Foreskin fibroblast (primary cell): ENCODE measurements at places on chromosomes 1 and 21.

GRCh38 chr1:147611021-147611426 lies 59.3 kb downstream of the ACP6 start:
- no peak for DNase-seq

- DNase-seq = no peak
These were observed 105.5 kb downstream of the RERE start for GRCh38 chr1:8711873-8712412.

GRCh38 chr1:115170961-115171392 lies 81.7 kb upstream of the TSPAN2 start:
- DNase-seq = no peak

- DNase-seq = no peak
These were observed 5.6 kb downstream of the EPS8L3 start for GRCh38 chr1:109757936-109758786.

GRCh38 chr1:50318428-50318827 lies 104.8 kb downstream of the DMRTA2 start:
- no peak for DNase-seq

DNA sequence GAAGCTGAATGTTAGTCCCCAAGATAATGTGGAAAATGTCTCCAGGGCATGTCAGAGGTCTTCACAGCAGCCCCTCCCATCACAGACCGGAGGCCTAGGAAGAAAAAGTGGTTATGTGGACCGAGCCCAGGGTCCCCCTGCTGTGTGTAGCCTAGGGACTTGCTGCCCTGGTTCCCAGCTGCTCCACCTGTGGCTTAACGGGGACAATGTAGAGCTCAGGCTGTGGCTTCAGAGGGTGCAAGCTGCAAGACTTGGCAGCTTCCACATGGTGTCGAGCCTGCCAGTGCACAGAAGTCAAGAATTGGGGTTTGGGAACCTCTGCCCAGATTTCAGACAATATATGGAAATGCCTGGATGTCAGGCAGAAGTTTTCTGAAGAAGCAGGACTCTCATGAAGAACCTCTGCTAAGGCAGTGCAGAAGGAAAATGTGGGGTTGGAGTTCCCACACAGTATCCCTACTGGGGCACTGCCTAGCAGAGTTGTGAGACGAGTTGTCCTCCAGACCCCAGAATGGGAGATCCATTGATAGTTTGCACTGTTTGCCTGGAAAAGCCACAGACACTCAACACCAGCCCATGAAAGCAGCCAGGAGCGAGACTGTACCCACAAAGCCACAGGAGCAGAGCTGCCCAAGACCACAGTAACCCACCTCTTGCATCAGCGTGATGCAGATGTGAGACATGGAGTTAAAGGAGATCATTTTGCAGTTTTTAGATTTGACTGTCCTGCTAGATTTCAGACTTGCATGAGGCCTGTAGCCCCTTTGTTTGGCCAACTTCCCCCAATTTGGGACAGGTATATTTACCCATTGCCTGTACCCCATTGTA lies 204.9 kb downstream of the MRPL39 start:
- no peak for DNase-seq

DNA sequence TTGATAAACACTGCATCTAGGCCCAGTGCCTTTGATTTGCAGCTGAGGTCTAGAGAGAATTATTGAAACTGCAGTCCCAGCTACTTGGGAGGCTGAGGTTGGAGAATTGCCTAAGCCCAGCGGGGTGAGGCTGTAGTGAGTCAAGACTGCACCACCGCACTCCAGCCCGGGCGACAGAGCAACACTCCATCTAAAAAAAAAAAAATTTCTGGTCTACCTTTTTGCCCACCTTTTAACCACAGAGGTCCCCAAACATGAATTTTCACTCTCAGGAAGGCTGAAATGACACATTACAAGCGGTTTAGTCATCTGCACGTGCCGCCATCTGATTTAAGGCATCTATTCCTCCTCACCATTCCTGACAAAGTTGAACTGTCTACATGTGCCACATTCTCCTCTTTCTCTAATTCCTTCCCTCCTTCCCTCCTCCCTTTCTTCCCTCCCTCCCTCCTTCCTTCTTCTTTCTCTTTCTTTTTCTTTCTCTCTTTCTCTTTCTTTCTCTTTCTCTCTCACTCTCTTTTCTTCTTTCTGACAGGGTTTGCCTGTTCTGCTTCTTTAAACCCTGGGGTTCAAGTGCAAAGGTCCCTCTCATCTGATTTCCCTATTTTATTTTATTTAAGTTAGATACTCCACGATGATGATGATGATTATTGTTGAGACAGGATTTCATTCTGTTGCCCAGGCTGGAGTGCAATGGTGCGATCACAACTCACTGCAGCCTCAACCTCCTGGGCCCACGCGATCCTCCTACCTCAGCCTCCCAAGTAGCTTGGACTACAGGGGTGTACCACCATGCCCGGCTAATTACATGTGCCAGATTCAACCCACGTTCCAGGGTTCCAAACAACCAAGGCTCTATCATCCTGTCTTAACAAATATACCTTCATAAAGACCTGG lies 3.0 kb upstream of the SOD1 start:
- no peak for DNase-seq

- no peak for DNase-seq
These were observed 181.2 kb upstream of the VAMP3 start for GRCh38 chr1:7589774-7590425.
